Cardiac muscle cell (in vitro differentiated cells and primary cell): ENCODE measurements at places on chromosomes 5 and 9. TPM values are rescaled to one million over a fixed set of nuclear protein-coding genes. Genes with fewer than 3 reads are reported as not detected.

The LCN10 gene
- 0.63 TPM in 1 of 2 replicates, not detected in the other for total RNA-seq

The YIPF5 gene
- total RNA-seq = 17.8 and 34.5 TPM in 2 replicates

The NOTCH1 gene
- total RNA-seq = 17.8 and 20.9 TPM in 2 replicates

The SNAPC4 gene
- 9.6 and 12.7 TPM in 2 replicates for total RNA-seq

The FSTL4 gene
- 0.06 and 0.11 TPM in 2 replicates for total RNA-seq
